ENCODE measurements at places on chromosomes 16 and 17. TPM values are rescaled to one million over a fixed set of nuclear protein-coding genes. Genes with fewer than 3 reads are reported as not detected.
A peak's percentile ranks its signal among the peaks of the same experiment; 100 is the strongest.

Gene TEDC2
- total RNA-seq, result 0.25 TPM

Gene CHST5
- not detected for total RNA-seq

Gene ACAP1
- total RNA-seq, result 16.5 TPM

Gene C17orf58
- total RNA-seq, result 4.9 TPM

Gene IL34
- total RNA-seq, result 18.5 TPM

Gene TPSD1
- not detected for total RNA-seq

Gene KRTAP2-2
- not detected for total RNA-seq

Gene SYNGR3
- total RNA-seq, result not detected

DNA sequence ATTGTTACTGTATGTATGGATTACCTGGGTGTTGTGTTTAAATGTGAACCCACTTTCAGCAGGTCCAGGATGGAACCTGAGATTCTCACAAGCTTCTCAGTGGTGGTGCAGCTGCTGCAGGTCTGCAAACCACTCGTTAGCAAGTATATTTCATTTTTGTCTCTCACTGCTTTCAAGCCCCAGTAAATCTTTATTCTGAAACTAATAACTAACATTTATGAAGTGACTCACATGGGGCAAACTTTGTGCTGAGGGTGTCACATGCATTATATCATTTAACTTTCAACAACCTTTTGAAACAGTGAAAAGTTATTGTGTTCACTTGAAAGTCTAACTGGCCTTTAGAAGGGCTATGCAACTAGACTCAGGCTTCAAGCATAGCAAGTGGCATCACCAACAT, 98.9 kb upstream of the DYNLRB2 start:
- DNase-seq, result no peak

DNA sequence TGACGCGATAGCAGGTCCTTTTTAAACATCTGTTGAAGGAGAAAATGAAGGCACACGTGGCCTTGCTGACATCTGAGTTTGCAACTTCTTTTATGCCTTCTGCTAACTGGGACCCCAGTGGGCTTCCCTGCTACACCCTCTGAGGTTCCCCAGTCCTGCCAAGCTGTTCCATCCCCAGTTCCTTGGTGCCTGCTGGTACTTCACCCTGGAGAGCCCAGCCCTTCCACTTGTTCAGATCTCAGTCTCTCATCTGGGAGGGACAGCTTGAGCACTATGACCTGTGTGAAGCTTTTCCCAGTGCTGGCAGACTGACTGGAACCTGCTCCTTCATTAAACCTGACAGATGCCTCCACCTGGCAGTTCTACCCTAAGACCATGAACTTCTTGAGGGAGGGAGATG, 95.5 kb downstream of the WWOX start:
- DNase-seq, result no peak

- no peak for DNase-seq
These were observed 20.5 kb upstream of the DHX8 start for GRCh38 chr17:43463241-43463640.

DNA sequence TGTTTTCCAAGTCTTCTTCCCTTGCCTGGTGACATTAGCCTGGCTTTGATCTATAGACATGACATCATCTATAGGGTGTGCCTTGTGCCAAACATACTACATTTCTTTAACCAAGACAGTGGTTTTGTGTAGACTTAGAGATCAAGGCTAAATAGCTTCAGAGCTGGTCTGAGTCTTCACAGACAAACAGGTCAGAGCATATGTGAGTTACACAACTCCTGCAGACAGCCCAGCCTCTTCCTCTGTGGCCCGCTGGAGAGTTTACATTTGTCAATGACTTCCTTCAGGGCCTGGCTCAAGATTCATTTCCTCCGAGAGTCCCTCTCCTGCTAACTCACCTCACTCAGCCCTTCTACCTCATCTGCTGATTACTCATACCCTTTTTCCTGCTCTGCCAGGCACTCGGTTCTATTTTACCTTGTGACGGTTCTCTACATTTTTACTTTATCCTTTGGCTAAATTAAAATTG, 73.1 kb upstream of the TANC2 start:
- no peak for DNase-seq

DNA sequence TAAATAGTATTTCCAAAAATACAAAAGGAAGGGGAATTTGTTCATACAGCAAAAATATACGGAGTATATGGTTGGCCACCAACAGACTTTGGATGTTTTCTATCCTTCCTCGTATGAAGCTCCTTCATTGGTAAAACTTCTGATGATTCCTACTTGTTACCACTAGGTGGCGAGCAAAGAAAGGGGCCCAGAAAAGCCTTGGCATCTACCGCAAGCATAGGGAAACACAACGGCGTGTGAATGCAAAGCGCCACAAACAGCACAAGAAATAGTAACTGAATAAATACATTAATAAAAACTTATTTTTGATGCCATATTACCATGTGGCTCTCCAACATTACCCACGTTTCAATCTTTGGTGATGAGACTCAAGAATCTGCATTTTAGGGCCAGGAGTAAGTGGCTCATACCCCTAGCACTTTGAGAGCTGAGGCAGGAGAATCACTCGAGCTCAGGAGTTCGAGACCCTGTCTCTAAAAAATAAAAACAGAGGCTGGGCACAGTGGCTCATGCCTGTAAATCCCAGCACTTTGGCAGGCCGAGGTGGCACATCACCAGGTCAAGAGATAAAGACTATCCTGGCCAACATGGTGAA, 34.5 kb downstream of the YWHAE start:
- no peak for DNase-seq

GRCh38 chr16:20849589-20850390, 43.5 kb downstream of the REXO5 start:
- DNase-seq, result peak; percentile 69

GRCh38 chr17:65417406-65418221, 143.8 kb downstream of the AXIN2 start:
- no peak for DNase-seq

DNA sequence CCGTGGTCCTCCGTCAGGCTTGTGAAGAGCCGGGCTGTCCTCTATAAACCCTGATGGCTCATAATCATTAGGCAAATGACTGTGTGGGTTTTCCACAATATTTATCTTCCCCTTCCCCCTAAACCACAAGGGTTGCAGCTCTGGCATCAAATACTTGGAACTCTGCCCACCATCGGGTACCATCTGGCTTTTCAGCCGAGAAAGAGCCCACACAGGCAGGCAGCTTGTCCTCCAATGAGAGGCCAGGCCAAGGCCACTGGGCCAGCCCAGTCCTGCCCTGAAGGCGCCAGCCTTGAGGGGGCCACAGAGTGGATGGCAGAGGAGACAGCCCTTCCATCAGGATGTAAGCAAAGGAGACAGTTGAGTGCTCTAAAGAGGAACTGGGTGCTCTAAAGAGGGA, 31.8 kb upstream of the NAT9 start:
- DNase-seq, result no peak

GRCh38 chr16:50275428-50276325, 9.3 kb downstream of the ADCY7 start:
- no peak for DNase-seq

- DNase-seq, result no peak
These were observed 461.3 kb downstream of the PMP22 start for GRCh38 chr17:14803826-14804225.

- peak; percentile 93 for DNase-seq
These were observed 5.3 kb downstream of the RNF166 start for GRCh38 chr16:88700636-88701482.

- no peak for DNase-seq
These were observed 19.7 kb downstream of the CYB5B start for GRCh38 chr16:69443927-69444631.

- no peak for DNase-seq
These were observed 49.8 kb downstream of the SHISA6 start for GRCh38 chr17:11290814-11291213.

- no peak for DNase-seq
These were observed 35.8 kb downstream of the BCL7C start for GRCh38 chr16:30858111-30858495.

DNA sequence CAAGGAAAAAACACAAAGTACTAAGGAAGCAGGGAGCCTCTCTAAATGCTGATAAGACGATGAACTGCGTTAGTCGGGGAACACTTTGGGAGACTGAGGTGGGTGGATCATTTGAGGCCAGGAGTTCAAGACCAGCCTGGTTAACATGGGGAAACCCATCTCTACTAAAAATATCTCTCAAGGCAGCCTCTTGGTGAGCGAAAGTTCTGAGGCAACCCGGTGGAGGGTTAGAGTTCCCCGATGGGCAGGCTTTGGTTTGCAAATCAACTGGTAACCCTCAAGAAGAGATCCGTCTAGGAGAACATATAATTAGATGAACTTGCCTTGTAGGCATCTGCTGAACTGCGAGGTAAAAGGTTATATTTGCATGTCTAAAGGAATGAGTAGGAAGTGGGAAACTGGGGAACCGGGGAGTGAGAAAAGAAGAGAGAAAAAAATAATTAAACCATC, 44.6 kb downstream of the WSB1 start:
- no peak for DNase-seq

DNA sequence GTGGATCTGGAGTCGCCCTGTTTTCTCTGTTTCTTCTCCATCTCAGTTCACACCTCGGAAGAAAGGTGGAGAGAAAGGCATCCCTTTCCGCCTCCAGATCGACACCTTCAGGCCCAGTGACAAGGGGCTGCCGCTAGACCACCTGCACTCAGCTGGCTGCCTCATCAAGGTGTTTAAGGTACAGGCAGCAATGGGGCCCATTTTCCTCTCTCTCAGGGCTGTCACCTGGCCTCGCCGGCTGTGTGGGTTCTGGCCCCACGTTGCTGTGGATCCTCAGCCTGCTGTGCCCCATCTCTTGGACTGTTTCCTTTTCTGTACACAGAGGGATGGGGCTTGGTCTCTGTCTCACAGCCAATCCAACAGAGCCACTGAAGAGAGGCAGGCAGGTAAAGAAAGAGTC, 17.4 kb upstream of the STAC2 start:
- no peak for DNase-seq

- no peak for DNase-seq
These were observed 13.3 kb upstream of the RPL38 start for GRCh38 chr17:74190154-74190553.

- DNase-seq, result peak; percentile 96
These were observed 190.6 kb downstream of the SEC14L1 start for GRCh38 chr17:77331301-77331864.

- no peak for DNase-seq
These were observed 63.0 kb upstream of the CRYM start for GRCh38 chr16:21341101-21341500.

- no peak for DNase-seq
These were observed 4.3 kb downstream of the ACSM3 start for GRCh38 chr16:20768121-20768520.

- DNase-seq, result no peak
These were observed 8.8 kb downstream of the IL21R start for GRCh38 chr16:27410761-27411160.

GRCh38 chr16:11914210-11915113, 1.3 kb downstream of the GSPT1 start:
- DNase-seq, result no peak

- DNase-seq, result no peak
These were observed 460 bp upstream of the HSBP1 start for GRCh38 chr16:83807327-83807709.

- DNase-seq, result peak; percentile 93
These were observed 14.7 kb upstream of the KLHL36 start for GRCh38 chr16:84633622-84634021.

GRCh38 chr16:49462362-49462988, 88.9 kb downstream of the C16orf78 start:
- peak; percentile 34 for DNase-seq

GRCh38 chr16:78606545-78606944, 507.1 kb downstream of the WWOX start:
- no peak for DNase-seq

GRCh38 chr16:28311913-28312312, 19.6 kb downstream of the SBK1 start:
- peak; percentile 42 for DNase-seq

DNA sequence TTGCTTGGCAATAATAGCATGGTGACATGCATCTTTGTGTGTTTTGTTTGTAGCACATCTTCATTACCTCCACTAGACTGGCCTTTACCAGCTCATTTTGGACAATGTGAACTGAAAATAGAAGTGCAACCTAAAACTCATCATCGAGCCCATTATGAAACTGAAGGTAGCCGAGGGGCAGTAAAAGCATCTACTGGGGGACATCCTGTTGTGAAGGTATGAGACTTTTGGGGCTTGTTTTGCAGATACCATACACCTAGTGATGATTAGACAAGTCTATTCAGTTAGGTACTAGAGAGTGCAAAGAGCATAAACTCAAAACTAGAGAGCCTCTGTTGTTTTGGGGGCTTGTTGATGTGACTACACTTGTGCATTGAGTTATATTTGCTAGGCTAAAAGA, 41.2 kb downstream of the NFATC3 start:
- no peak for DNase-seq

DNA sequence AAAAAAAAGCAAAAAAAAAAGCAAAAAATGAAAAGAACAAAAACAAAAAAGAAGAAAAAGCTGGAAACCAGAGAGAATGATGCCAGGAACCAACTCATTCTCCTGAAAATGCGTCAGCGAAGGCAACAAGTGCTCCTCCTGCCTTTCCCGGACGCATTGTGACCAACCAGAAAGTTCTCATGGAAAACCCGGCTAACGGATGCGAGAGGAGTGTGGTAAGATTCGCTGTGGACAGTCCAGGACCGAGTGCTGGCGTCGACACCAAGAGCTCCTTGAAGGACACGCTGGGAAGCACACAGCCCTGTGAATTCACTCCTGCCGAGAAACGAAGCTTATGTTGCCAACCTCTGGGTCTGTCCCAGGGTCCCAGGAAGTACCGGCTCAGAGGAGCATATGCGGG, 43.4 kb downstream of the METRNL start:
- peak; percentile 47 for DNase-seq

- no peak for DNase-seq
These were observed 8.6 kb upstream of the CNP start for GRCh38 chr17:41957869-41958439.

GRCh38 chr17:44097110-44097958, 26.1 kb downstream of the HDAC5 start:
- DNase-seq, result peak; percentile 71

DNA sequence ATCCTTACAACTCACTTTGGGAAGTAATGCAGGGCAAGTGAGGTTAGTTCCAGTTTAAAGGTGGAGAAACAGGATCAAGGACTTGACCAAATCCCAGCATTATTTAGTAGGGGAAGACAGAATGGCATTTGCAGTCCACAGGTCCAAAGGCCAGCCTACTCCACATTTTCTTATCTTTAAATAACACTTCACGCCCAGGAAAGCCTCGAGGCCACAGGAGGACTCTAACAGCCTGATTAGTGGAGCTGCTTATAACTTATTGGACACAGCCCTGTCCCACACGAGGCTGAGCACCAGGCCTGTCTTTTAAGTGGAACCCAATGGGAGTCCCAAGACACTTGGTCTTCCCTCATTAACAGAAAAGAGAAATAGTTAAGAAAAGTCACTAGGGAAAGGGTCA, 12.1 kb upstream of the HYDIN start:
- DNase-seq, result no peak

DNA sequence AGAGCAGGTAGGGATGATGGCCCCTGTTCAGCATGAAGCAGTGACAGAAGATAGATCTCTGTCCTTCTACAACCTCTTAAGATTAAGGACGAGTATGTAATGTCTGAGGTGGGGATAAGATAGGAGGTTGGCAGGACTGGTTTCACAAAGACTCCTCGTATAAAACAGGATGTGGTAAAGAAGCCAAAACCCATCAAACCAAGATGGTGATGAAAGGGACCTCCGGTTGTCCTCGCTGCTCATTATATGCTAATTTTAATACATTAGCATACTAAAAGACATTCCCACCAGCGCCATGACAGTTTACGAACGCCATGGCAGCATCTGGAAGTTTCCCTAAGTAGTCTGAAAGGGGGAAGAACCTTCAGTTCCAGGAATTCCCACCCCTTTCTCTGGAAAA, 27.3 kb downstream of the MIS12 start:
- no peak for DNase-seq

Measured in psoas muscle (tissue), 8 donors.